Ureter (tissue), 1 donor: ENCODE measurements at places on chromosomes 11 and 22. TPM values are rescaled to one million over a fixed set of nuclear protein-coding genes. Genes with fewer than 3 reads are reported as not detected.

ACRV1 gene
- total RNA-seq, result not detected

GRCh38 chr11:64531906-64532312, 59.1 kb upstream of the SLC22A12 start:
- no peak for DNase-seq

ZP1 gene
- not detected for total RNA-seq

PATE2 gene
- total RNA-seq, result 0.23 TPM

MISFA gene
- 5.9 TPM for total RNA-seq

NAGA gene
- total RNA-seq, result 33.4 TPM

GRCh38 chr22:25698461-25698860, 43.5 kb upstream of the MYO18B start:
- DNase-seq, result no peak

DNA sequence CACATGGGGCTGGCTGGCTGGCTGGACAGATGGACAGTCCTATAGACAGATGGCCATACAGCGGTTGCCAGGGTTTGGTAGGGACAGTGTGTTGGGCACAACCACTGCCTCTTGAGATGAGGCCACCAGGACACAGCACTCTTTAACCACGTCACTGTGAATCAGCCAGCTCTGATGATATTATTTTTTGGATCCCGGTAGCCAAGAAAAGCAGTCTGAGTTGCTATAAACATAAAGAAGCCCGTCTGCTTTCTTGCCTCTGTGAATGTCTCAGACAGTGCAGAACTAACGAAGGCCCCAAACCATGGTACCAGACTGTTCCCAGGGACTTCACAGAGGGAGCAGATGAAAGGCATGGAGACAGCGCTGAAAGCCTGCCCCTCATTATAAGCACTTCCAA, 115.9 kb upstream of the CSNK2A3 start:
- DNase-seq, result no peak

TSKU gene
- total RNA-seq, result 79.5 TPM

DNA sequence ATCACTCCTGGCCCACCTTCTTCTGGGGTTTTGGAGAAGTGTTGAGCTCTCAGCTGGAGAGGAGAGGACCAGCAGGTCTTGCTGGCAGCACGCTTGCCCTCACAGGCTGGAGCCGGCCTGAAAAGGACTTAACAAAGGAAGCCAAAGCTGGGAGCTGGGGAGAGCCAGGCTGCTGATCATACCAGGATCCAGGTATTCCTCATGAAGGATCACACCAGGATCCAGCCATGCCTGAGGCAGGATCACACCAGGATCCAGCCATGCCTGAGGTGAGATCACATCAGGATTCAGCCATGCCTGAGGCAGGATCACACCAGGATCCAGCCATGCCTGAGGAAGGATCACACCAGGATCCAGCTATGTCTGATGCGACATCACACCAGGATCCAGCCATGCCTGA, 17.0 kb downstream of the MRGPRD start:
- DNase-seq, result no peak

DNA sequence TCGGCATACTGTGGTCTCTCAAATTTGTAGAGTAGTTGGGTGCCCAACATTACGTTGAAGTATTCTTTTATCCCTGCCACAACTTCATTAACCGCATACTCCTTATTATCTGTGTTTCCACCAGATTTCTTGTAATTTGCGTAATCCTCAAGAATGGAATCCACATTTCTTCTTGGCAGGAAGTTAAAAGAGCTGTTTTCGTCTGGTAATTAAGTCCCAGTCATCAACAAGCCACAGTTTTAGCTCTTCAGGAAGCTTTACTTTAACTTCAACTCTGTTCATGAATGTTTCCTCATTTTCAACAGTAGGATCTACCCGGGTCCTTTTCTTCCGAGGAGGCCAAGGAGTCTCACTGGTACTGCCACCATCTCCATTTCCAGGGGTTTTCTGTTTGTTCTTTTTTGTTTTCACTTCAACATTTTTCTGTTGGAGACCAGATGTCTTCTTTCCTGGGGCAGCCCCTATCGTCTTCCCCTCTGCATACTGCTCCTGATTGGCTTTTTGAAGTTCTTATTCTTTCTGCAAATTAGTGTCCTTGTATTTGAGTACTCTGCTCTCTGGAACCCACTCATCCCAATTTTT, 30.3 kb downstream of the PDE3B start:
- DNase-seq, result no peak
